MV-4-11 (cell line): ENCODE measurements at places on chromosomes 3 and 15.

DNA sequence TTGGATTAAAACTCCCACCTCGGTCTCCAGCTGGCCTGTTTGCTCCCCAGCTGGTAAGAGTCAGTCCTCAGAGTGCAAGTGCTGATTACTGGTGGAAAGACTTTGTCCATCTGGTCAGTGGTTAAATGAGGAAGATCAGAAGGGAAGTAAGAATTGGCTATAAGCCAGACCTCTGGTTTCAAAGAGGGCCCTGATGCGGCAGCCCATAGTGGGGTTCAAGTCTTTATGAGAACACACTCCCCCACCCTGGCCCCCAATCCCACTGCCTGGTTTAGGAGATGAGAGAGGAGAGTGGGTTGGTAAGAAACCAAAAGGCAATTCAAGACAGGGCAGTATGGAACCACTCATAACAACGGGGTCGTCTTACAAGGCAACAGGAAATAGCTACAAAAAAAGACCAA, 65.0 kb downstream of the FRMD4B start:
- DNase-seq, result peak; percentile 92

GRCh38 chr3:66038726-66039589, at the start of gene MAGI1:
Gene MAGI1, minus strand, starts transcription at chr3:66038918. Its CDS starts 610 bp downstream, at chr3:66038308.
- peak; percentile 76 for DNase-seq

DNA sequence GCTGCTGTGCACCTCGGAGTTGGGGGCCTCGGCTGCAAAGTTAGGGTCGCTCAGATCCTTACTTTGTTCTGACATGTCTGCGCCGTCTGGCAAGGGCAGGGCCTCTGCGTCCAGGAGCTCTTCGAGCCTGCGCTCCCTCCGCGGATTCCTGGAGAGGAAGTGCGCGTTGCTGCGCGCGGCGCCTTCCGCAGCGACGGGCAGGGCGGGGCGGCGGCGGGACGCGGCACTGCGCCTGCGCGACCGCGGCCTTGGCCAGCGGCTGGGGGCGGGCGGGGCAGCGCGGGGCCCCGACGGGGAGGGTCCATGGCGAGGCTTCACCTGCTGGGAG, at the start of gene NDN:
Gene NDN, minus strand, starts transcription at position 163 of the 328 bp plus-strand sequence. Its CDS starts 88 bp downstream, at position 75.
- peak; percentile 38 for DNase-seq

DNA sequence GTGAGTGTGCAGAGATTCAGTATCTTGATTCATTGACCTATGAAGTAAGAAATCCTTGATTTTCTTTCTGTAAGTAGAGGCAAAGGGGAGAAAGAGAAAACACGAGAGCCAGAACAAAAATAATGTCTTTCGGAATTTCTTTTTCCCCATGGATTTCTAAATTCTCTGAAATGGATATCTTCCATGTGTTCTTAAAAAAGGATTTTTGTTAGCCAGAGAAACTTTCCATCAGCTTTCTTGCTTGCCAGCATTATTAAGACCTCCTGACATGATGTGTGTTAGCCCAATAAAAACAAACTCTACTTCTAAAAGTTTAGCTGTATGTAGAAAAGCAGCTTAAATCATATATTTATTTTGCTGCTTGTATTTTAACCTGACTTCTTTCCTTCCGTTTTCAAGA, 122.3 kb upstream of the AADACL2 start:
- no peak for DNase-seq

DNA sequence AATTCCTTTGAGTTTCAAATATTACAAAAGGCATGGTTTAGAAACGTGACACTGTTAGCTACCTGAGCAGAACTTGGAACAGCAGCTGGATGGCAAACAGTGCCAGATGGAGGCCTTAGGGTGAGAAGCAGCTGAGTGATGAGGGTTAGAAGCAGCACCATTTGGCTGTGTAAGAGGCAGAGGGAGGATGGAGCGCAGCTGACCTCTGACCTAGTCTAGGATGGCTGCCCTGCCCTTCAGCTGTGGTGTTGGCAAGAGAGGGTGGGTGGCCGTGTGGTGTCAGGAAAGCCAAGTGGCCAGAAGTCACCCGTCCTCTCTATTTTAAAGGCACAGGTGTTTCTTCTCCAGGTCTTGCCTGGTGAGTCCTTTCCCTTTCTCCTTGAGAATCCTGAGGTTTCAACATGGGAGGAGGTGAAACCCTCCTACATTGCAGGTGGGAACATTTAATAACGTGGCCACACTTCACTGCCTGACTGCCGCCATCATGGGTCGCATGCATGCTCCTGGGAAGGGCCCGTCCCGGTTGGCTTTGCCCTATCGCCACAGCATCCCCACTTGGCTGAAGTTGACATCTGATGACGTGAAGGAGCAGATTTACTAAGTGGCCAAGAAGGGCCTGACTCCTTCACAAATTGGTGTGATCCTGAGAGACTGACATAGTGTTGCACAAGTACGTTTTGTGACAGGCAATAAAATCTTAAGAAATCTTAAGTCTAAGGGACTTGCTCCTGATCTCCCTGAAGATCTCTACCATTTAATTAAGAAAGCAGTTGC, 17.6 kb downstream of the BCL2L10 start:
- DNase-seq, result no peak

DNA sequence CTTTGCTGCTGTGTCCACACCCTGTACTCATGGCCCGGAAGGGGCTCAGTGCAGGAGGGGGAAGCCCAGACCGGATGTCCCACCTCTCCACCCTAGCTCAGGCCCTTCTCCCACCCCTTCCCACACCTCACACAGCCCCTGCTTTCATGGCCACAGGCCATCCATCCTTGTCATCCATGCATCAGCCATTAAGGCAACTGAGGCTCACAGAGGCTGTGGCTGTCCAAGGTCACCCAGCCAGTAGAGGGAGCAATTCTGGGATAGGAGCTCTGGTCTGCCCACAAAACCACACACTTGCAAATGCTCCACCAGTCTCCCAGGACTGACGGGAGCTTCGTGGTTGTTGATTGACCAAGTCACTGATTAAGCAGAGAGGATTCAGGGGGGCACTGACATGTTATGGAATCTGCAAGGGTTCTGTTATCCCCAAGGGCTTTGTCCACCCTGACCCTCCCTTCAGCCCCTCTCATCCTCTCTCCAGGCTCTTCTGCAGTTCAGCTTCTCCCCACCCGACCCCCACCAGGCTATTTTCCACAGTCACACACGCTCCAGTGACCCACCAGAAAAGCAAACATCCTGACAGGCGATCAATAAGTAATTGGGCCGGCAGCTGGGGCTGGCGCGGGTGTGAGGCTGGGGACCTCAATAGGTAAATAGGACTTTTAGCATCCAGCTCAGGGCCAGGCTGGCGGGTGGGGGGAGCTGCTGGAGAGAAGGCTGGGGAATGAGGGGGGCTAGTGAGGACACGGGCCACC, 15.1 kb downstream of the LINGO1 start:
- DNase-seq, result peak; percentile 28

DNA sequence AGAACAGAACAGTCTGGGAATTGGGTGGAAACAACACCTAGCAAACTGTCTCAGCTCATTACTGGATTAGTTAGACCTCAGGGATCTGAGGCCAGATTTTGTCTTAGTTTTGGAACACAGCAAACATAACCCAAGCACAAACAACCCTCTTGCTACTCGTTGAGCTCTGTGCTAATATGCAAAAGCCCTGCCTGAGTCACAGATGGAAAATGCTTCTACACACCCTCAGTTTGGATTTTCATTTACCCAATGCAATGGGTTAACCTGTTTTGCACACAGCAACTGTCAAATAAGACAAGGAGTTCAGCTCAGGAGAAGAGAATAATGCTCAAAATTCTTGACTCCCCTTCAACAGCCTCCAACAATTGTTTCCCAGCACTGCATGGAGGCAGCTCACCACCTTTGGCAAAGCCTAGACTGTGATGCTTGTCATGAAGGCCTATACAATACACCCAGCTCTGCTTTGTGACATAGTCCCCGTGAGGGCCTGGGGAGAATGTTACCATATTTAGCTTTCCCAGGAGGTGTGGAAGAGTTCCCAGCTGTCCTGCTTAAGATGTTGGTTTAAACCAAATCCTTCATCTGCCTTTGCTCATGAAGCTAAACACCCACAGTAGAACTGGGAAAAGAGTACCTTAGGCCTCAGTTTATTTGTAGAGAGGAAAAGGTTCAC, 68.9 kb upstream of the MNS1 start:
- no peak for DNase-seq

DNA sequence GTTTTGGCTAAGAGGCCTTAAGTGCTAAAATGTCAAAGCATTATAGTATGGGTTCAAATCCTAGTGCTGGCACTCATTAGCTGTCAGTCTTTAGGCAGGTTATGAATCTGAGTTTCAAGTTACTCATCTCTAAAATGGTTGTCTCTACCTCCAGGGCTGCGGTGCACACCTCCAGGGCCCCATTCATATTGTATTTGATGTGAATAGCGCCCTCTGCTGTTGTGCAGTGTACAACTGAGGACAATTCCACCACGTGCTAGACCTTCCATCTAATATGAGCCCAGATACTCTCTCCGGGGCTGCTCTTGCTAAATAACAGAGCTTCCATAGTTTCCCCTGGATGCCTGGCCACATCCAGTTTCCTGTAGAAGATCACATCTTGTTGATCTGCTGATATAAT, 54.3 kb downstream of the OXNAD1 start:
- DNase-seq, result no peak

DNA sequence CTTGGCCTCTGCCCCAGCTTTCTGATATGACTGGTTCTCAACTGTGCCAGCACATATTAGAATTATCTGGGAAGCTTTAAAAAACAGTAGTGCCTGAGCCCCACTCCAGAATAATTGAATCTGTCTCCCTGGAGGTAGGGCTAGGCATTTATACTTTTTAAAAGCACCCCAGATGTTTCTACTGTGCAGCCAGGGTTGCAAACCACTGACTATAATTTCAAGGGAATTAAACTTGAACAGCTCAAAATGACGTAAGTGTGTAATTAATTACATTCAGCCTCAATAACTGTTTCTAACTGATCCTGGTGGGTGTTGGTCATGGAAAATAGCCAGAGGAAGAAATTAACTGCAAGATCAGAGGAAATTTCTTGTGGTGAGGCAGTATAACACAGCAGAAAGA, 4.4 kb upstream of the IRAK2 start:
- no peak for DNase-seq

GRCh38 chr3:61277411-61277810, 26.2 kb upstream of the FHIT start:
- no peak for DNase-seq

GRCh38 chr3:54668236-54668635, 259.6 kb downstream of the LRTM1 start:
- DNase-seq, result no peak

GRCh38 chr3:163890661-163891060, 1187.6 kb downstream of the SI start:
- no peak for DNase-seq

- DNase-seq, result no peak
Observed at GRCh38 chr15:31577108-31577507, 250.5 kb downstream of the KLF13 start.

GRCh38 chr3:138912237-138912636, 34.7 kb downstream of the FOXL2 start:
- no peak for DNase-seq

DNA sequence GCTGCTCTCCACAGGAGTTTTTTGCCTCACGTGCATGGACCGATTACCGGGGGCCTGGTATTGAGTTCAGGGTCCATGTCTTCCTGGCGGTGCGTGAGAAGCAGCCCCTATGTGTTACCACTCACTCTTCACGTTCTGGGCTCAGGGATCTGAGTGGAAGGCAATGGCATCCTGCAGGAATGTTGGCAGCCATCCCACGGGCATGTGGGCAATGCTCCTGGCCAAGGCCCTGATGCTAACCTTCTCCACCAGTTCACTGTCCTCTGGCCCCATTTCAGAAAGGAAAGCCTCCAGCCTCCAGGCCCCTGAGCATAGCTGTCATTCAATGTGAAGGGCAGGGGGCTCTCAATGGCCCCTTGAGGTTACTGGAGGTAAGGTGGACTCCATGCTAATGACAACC, 43.0 kb upstream of the KY start:
- no peak for DNase-seq

DNA sequence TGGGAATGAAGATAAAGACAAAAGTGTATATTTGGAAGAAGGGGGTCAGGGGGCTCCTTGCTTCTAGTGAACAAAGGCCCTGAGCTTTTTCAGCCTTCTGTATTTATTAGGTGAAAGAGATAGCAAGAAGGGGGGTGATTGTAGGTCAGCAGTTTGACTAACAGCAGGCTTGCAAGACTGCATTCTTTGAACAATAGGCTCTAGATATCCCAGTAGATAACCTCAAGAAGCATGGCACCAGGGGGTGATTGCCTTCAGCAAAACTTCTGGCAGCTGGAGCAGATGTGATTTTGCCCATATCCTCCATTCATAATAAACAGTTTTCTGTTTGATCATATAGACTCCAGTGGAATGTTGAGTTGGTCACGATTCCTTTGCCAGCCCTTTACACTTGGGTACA, 31.7 kb upstream of the GOLIM4 start:
- no peak for DNase-seq

- no peak for DNase-seq
Observed at GRCh38 chr3:160545504-160545871, 19.9 kb downstream of the KPNA4 start.

DNA sequence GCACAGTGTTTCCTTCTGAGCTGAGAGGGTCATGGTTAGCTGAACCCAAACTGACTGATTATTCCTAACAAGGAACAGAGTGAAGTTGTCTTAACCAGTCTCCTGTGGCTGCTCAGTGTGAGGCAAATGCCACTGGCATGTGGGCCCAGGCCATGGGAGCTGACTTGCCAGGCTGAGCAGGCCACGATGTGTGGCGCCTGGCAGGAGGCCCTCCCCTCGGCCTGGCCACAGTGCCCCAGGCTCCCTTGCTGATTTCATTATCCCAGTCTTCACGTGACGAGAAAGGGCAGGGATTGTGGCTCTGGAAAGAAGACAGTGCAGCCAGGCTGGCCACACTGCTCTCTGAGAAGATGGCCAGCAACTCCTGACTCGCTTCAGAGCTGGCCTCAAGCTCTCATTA, 58.8 kb downstream of the SLCO2A1 start:
- DNase-seq, result no peak

GRCh38 chr3:10532939-10533736, 27.8 kb upstream of the ATP2B2 start:
- DNase-seq, result no peak

DNA sequence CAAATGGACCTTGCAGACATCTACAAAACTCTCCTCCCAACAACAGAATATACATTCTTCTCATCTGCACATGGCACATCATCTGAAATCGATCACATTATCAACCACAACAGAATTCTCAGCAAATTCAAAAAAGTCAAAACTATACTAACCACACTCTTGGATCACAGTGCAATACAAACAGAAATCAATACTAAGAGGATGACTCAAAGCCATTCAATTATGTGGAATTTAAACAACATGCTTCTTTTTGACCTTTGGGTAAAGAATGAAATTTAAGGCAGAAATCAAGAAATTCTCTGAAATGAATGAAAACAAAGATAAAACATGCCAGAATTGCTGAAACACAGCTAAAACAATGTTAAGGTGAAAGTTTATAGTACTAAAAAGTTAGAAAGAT, 358.1 kb downstream of the NSUN3 start:
- DNase-seq, result no peak

GRCh38 chr15:44010089-44010488, 183.3 kb downstream of the WDR76 start:
- no peak for DNase-seq

DNA sequence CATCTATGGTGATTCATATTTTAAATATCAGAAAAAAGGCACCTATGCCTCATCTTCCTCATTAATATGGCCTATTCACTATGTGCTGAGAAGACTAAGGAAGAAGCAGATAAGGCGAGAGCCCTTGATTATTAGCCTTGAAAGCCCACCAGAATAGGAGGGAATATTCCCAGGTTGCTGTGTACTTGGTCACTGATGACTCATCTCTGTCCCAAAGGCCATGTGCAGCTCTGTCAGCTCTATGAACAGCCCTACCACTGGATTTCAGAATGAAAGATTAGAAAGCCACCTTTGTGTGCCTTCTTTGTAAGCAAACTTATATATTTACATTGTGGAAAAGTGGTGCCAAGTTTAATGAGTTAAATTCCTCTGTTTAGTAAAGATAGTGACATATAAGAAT, 211.5 kb downstream of the NFKBIZ start:
- DNase-seq, result no peak

- no peak for DNase-seq
Observed at GRCh38 chr3:152413240-152413639, 144.5 kb downstream of the MBNL1 start.
